ENCODE measurements at places on chromosomes 11 and 22. TPM values are rescaled to one million over a fixed set of nuclear protein-coding genes. Genes with fewer than 3 reads are reported as not detected.

The MISFA gene
- total RNA-seq = not detected

The IGLL1 gene
- not detected for total RNA-seq

The FAM181B gene
- 0.99 TPM for total RNA-seq

The BLID gene
- 1.6 TPM for total RNA-seq

The NXPE4 gene
- not detected for total RNA-seq

- H3K27ac ChIP-seq = no peak overlapping the region
- H3K36me3 ChIP-seq = peaks cover 57% of the 10 kb centered on the region
- H3K27me3 ChIP-seq = no peaks in the 10 kb centered on the region
- H3K4me3 ChIP-seq = no peak overlapping the region
- no peaks in the 10 kb centered on the region for H3K4me1 ChIP-seq
These were observed 23.1 kb downstream of the PIH1D2 start for GRCh38 chr11:112050721-112051120.

DNA sequence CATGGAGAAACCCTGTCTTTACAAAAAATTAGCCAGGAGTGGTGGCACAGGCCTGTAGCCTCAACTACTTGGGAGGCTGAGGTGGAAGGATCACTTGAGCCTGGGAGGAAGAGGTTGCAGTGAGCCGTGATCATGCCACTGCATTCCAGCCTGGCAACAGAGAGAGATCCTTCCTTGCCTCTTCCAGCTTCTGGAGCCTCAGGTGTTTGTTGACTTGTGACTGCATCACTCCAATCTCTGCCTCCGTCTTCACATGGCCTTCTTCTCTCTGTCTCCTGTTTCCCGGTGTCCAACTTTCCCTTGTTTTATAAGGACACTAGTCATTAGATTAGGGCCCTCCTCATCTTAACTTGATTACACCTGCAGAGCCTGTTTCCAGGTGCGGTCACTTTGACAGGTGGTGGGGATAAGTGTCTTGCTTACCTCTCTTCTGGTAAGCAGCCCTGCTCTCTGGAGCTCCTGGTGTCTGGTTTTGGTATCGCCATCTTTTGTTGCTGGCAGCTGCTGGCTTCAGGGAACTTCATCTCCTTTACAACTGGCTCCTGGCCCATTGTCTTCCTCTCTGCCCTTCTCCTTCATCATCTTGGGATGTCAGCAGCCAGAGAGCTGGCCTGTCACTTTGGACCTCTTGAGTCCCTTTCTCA lies 8.2 kb upstream of the USP2 start:
- no peaks in the 10 kb centered on the region for H3K27me3 ChIP-seq
- DNase-seq = no peak
- no peaks in the 10 kb centered on the region for H3K36me3 ChIP-seq

- peak; percentile 68 for DNase-seq
- H3K4me1 ChIP-seq = peaks cover 33% of the 10 kb centered on the region
- no peaks in the 10 kb centered on the region for H3K27me3 ChIP-seq
- peak within 1 kb of the TSS; percentile 42 for H3K4me3 ChIP-seq
- H3K27ac ChIP-seq = peak within 1 kb of the TSS; percentile 83
These were observed at the start of gene C1QTNF6 for GRCh38 chr22:37187891-37188761. C1QTNF6 (minus strand) TSS chr22:37188247; CDS start chr22:37188213, 34 bp downstream.

DNA sequence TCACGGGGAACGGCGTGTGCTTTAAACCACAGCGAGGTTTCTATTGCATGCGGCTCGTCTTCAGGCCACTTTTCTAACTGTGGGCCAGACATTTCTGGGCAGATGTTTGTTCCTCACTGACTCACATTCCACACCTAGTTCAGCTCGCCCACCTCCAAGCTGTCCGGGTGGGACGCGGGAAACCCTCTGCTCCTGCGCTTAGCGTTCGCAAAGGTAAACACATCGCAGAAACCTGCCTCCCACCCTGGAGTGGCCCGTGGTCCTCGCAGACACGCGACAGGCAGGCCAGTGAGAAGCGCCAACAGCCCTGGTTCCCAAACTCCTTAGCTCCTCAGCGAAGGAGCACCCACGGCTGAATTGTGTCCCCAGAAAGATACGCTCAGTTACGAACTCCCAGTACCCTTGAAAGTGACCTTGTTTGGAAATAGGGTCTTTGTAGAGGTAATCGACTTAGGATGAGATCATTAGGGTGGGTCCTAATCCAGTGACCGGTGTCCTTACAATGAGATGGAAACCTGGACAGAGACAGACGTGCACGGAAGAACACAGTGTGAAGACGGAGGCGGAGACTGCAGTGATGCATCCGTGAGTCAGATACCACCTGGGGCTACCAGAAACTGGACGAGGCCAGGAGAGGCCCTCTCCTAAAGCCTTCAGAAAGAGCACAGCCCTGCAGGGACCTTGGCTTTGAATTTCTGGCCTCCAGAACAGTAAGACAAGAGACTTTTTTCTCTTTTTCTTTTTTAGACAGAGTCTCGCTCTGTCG lies 82.7 kb downstream of the CELSR1 start:
- H3K27ac ChIP-seq = no peak overlapping the region
- no peaks in the 10 kb centered on the region for H3K36me3 ChIP-seq
- no peaks in the 10 kb centered on the region for H3K27me3 ChIP-seq
- H3K4me1 ChIP-seq = no peaks in the 10 kb centered on the region
- no peak for DNase-seq

- H3K27me3 ChIP-seq = no peaks in the 10 kb centered on the region
- DNase-seq = no peak
- no peaks in the 10 kb centered on the region for H3K36me3 ChIP-seq
- no peaks in the 10 kb centered on the region for H3K4me1 ChIP-seq
These were observed 245.0 kb upstream of the POU2AF2 start for GRCh38 chr11:111000400-111001080.

- H3K4me3 ChIP-seq = no peak overlapping the region
- DNase-seq = no peak
- no peaks in the 10 kb centered on the region for H3K4me1 ChIP-seq
- H3K36me3 ChIP-seq = no peaks in the 10 kb centered on the region
- H3K27ac ChIP-seq = no peak overlapping the region
These were observed 420.9 kb downstream of the METTL15 start for GRCh38 chr11:28529046-28529445.

- H3K4me3 ChIP-seq = no peak overlapping the region
- H3K36me3 ChIP-seq = no peaks in the 10 kb centered on the region
- no peaks in the 10 kb centered on the region for H3K27me3 ChIP-seq
- DNase-seq = no peak
- H3K4me1 ChIP-seq = no peaks in the 10 kb centered on the region
These were observed 230.4 kb upstream of the MTNR1B start for GRCh38 chr11:92739041-92739440.

GRCh38 chr11:67505605-67506396 lies 638 bp upstream of the PITPNM1 start:
- DNase-seq = peak; percentile 93
- H3K27ac ChIP-seq = peak overlapping the region; percentile 97
- H3K27me3 ChIP-seq = peaks cover 9% of the 10 kb centered on the region
- H3K4me3 ChIP-seq = peak overlapping the region; percentile 8
- peaks cover 48% of the 10 kb centered on the region for H3K4me1 ChIP-seq

DNA sequence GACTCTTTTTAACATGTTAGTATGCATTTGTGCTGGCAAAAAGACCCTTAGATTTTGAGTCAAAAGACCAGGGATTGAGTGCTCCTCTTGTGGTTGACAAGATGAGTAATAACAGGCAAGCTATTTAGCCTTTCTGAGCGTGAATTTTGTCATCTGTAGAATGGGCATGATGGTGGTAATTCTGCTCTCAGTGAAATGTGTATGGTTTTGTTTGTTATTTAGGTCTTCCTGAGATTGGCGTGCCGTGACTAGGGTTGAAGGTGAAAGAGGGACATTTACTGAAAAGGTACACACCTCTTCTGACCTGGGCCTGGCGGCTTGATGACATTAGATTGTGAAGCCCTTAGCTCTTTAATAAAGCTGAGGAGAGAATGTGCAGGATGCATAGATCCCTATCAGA lies 8.4 kb upstream of the CEP295 start:
- no peak overlapping the region for H3K27ac ChIP-seq
- H3K27me3 ChIP-seq = no peaks in the 10 kb centered on the region
- H3K4me3 ChIP-seq = no peak overlapping the region
- H3K36me3 ChIP-seq = no peaks in the 10 kb centered on the region
- H3K4me1 ChIP-seq = no peaks in the 10 kb centered on the region
- no peak for DNase-seq

GRCh38 chr11:108019870-108020540 lies 11.3 kb downstream of the CUL5 start:
- DNase-seq = no peak
- no peaks in the 10 kb centered on the region for H3K4me1 ChIP-seq
- no peak overlapping the region for H3K4me3 ChIP-seq
- H3K27me3 ChIP-seq = no peaks in the 10 kb centered on the region
- H3K27ac ChIP-seq = no peak overlapping the region

Measured in sigmoid colon (tissue), 7 donors.